ENCODE measurements at places on chromosomes 5 and 9.

- DNase-seq, result no peak
These were observed 105.6 kb upstream of the ZNF366 start for GRCh38 chr5:72612810-72613209.

- DNase-seq, result no peak
These were observed 433.5 kb downstream of the DMAC1 start for GRCh38 chr9:7366121-7366520.

- DNase-seq, result no peak
These were observed 359.3 kb downstream of the HTR1A start for GRCh38 chr5:63602971-63603370.

DNA sequence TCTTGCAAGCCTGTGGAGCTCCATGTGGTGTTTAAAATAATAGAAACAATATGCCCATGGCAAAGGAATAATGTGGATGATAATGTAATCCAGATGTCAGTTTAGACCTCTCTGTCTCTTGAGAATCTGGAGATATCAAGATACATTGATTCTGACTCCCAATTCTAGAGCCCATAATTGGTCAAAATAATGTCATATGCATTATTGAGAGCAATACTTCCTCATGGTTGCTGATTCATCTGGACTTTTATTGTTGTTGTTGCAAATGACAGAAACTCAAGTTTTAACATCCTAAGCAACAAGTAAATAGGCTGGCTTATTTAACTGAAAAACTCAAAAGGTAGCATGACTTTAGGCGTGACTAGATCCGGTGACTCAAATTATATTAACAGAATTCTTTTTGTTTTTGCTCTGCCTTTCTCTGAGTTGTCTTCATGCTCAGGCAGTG is 152.1 kb downstream of the PCSK1 start:
- no peak for DNase-seq

DNA sequence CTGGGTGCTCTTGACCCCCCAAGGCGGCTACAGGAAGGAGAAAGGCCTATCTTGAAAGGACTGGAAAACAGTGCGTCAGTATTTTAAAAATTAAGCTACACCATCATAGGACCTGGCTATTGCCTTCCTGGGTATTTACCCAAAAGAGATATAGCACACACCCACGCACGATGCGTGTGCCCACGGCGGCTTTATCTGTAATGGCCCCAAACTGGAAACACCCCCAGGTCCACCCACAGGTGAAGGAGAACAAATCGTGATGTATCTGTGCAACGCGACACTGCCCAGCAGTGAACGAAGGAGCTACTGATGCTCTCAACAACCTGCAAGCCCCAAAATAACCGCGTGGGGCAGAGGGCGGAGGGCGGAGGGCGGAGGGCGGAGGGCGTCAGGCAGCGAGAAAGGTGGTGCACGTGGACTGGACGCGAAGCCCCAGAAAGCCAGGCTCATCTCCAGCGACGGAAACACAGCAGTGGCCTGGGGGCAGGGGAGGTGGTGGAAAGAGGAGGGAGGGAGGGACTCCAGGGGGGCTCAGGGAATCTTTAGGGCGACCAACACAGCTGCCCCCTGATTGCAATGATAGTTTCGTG is 12.4 kb upstream of the PTGDS start:
- DNase-seq, result no peak

GRCh38 chr9:116599342-116599884 is 87.7 kb upstream of the TRIM32 start:
- DNase-seq, result no peak

DNA sequence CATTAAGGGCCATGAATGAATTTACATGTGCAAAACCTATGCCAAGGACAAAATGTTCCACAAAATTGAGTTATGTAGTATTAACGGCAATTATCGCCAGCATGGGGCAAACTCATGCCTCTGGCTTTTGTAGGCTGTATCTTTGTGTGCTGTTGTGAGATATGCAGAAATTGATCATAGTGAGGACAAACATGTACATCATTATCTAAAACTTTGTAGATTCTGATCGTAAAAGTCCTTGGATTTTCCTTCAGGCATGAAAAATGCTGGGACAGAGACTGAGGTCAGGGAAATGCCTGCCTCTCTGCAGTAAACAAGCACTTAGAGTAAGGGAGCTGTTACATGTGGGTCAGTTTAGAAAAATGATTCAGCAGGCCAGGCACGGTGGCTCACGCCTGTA is 5.9 kb upstream of the TXNDC8 start:
- no peak for DNase-seq

DNA sequence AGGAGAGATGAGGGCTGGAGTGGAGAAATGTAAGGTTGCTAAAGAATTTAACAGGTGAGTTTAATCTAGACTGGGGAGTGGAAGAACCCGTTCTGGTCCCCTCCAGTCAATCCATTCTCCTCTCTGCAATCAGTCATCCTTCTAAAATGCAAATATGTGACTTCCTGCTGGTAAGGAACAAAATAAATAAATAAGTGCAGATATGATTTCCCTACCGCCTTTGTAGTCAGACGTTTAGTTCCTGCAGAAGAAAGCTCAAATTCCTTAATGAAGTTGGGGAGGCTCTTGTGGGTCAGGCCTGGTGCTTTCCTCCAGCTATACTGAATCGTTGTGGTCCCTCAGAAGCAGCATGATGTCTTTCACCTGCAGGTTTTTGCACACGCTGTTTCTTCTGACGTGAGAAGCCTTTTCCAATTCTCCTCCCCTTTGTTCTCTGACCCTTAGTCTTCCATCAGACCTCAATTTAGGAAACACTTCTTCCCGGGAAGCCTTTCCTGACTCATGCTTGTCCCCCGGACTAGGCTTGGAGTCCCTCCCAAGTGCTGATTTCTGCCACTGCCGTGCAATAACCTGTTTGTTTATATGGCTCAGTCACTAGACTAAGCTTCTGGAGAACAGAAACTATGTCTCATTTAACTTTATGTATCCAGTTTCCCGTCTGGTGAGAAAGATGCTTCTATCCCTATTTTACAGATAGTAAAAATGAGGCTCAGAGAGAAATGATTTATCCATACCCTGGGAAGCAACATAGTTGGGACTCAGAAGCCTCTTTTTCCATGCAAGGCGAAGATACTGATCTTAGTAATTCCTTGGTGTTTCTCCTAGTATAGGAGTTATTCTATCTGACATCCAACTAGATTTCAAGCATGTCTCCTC is 1.3 kb downstream of the ATP6V1G1 start:
- DNase-seq, result no peak

GRCh38 chr5:144004751-144005150 is 165.7 kb downstream of the YIPF5 start:
- DNase-seq, result no peak

DNA sequence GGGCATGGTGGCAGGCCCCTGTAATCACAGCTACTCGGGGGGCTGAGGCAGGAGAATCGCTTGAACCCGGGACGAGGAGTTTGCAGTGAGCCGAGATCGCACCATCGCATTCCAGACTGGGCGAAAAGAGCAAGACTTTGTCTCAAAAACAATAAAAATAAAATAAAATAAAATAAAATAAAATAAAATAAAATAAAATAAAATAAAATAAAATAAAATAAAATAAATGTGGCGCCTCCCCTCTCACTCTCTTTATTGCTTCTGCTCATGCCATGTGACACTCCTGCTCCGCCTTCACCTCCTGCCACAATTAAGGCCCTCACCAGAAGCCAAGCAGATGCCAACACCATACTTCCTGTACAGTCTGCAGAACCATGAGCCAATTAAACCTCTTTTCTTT is 3.8 kb upstream of the SHC3 start:
- DNase-seq, result no peak

- no peak for DNase-seq
These were observed 11.0 kb downstream of the NDUFS4 start for GRCh38 chr5:53571403-53571802.

DNA sequence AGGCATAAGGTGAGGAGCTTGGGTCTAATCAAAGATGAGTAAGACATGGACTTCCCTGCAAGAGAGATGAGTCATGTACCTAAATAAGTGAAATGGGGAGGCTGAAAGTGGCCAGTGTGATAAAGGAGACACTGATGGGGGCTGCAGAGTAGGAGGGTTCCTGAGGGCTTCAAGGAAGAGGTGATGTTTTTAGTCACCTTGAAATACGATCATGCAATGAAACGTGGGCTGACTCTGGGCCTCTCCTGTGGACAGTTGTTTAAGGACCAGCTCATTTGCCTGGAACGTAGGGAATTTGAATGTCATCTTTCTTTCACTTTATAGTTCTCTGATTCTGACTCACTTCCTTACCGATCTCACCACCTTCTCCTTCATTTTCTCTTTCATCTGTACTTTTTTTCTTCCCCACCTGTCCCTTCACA is 49.6 kb upstream of the CPLX2 start:
- DNase-seq, result no peak

- no peak for DNase-seq
These were observed 240.1 kb downstream of the GABRB2 start for GRCh38 chr5:161306351-161306995.

DNA sequence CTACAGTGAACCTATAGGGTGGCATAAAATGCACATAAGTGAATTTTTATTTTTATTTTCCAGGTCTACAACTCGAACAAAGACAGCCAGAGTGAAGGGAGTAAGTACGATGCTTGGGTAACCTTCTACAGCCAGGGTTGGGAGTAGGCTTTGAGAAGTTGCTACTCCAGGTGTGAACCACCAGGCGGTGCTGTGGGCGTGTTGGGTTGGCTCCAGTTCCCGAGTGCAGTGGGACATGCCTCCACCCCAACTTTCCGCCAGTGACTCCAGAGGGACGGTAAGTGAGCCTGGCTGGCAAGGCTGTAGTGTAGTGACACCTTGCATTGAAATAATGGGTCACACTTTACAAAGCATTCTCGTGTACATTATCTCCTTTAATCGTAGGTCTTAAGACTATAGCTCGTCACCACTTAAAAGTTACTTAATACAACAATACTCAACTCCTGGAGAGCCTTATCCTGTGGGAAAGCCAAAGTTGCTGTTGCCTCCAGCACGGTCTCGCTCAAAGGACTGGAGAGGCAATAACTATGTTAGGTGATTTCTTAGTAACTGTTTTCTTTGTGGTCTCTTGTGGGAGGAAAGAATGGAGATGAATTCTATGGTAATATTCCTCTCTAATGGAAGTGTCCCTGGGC is 244.0 kb downstream of the ARHGAP26 start:
- no peak for DNase-seq

GRCh38 chr5:58929726-58930125 is 346.9 kb downstream of the RAB3C start:
- DNase-seq, result no peak

DNA sequence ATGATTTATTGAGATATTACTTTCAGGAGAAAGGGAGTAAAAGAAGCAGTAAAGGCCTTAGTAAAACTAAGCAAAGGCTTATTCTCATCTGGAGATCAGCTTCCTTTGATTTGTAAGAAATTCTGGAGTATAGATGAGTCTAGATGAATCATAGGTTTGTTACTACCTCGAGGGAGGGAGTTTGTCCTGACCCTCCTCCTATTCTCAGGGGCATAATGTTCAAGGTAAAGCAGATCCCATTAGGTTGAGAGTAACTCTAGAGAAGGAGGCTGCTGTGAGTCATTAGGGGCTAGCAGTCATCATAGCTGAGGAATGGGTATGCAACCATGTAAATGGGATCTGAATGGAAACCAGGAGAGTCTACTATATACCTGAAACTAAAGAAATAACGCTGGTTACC is 155.5 kb upstream of the MOCS2 start:
- DNase-seq, result no peak

- no peak for DNase-seq
These were observed 570.4 kb upstream of the ST8SIA4 start for GRCh38 chr5:101473483-101473882.

DNA sequence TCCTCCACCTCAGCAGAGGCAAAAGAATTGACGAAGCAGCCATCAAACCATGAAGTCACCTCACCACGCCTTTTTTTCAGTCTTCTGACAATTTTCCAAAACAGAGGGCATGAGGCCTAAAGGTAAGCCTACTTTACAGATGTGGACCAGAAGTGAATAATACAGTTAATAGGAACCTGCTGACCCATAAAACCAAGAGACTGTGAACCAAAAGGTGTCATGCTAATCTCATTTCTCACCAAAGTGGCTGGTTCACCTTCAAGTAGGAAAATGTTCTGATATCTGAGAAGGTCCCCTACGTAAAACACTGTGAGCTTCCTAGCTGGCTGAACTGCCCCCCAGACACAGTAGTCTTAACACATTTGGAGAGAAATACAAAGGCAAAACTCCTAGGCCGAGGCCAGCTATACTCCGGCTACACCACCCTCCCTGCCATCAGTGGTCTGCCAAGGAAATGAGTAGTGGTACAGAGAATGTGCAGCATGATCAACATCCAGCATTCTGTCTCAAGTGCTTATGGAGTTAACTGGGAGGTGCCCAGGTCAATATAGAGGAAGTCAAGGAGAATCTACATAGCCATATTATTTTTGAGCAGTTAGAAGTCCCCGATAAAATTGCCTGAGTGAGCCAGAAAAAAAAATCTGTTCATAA is 19.3 kb upstream of the F2RL2 start:
- DNase-seq, result no peak

DNA sequence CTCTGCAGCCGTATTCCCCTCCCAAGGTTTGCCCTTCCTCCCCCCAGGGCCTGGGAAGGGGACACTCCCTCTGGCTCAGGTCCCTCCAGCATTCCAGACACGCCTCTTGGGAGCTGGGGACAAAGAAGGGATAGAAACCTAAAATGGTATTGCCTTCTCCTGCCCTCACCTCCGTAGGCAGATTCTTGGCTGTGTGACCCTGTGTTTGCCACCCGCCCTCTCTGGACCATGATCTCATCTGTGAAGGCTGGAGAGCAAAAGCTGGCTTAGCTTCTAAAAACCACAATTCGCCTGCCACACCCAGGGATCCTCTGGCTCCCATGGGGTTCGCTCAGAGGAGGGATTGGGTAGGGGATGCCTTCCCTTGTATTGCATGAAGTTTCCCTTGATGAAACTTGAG is 7.7 kb downstream of the AQP3 start:
- DNase-seq, result no peak

GRCh38 chr9:14395317-14396082 is 81.6 kb upstream of the NFIB start:
- no peak for DNase-seq

- DNase-seq, result no peak
These were observed 134.4 kb upstream of the IER5L start for GRCh38 chr9:129312251-129313122.

- peak; percentile 61 for DNase-seq
These were observed 722 bp downstream of the CDC42SE2 start for GRCh38 chr5:131264451-131265099.

Data from CD4-positive, alpha-beta T cell treated with Interleukin-21 for 1 hour (primary cell).